NCI-H446 (cell line): ENCODE measurements at places on chromosomes 7 and 10.

- DNase-seq, result no peak
These were observed 122.4 kb downstream of the ZNF248 start for GRCh38 chr10:37734971-37735370.

DNA sequence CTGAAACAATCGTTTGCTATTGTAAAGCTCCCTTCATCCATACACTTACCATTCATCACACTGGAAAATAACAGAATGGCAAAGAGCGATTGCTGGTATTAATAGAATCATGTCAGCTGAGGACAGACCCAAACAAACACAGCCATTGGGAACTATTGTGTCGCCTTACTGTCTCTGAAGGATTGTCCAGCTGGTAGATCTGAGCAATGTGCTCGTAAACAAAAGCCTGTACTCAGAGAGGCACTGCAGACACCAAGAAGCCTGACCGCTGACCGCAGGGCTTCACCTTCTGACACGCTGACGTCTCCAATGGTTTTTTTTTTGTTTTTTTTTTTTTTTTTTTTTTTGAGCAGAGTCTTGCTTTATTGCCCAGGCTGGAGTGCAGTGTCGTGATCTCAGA is 151.0 kb upstream of the FRMD4A start:
- no peak for DNase-seq

DNA sequence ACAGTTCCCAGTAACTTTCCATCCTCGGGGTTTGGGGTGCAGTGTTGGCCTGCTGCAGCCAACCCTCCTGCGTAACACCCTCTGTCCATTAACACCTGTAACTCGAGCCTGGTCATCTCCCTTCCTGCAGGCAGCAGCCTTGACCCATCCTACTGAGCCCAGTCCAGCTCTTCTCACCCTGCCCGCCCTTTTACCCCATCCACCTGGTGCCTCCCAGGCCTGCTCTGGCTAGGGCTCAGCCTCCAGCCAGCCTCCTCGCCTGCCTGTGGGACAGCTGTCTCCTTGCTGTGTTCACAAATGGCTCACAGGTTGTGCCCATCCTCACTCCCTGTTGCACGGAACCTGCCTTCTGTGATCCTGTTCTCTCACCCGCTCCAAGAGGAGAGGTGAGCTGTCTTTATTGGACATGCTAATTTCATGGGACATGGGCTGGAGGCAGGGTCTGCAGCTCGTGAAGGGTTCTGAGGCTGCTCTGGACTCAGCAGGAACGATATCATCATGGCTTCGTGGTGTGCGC is 277.2 kb upstream of the TCERG1L start:
- no peak for DNase-seq

GRCh38 chr7:102287981-102288278 is 1.3 kb downstream of the SH2B2 start:
- no peak for DNase-seq

DNA sequence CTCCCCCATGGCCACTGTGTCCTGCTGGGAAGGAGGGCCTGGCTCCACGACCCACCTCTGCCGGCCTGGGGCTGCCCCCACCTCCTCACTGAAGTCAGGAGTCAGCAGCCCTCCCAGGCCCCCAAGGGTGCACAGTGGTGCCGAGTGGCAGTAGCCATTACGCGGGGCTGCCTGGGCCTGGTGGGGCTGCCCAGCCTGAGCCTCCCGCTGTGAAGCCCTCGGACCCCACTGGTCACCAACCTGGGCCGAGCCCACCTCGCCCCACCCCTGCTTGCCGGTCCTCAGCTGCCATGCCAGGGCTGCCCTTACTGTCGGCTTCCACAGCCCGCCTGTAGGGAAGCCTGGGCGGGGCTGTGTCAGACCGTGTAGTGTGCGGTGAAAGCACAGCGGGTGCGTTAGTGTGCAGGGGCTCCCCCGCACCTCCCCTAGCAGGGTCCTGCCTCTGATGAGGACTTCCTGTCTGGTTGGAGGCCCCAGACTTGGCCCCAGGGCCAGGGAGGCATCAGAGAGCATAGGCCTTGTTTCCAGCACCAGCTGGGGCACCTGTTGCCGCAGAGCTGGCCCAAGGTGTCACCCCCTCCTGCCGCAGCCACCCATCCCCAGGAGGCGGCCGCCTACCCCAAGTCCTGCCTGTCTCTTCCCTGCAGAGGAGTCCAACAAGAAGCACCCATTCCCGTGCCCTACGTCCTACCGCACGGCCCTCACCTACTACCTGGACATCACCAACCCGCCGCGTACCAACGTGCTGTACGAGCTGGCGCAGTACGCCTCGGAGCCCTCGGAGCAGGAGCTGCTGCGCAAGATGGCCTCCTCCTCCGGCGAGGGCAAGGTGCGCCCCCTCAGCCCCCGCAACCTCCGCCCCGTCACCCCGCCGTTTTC is 10.0 kb downstream of the TMEM120A start:
- DNase-seq, result no peak

GRCh38 chr7:68684246-68684839 is 913.9 kb upstream of the AUTS2 start:
- no peak for DNase-seq

DNA sequence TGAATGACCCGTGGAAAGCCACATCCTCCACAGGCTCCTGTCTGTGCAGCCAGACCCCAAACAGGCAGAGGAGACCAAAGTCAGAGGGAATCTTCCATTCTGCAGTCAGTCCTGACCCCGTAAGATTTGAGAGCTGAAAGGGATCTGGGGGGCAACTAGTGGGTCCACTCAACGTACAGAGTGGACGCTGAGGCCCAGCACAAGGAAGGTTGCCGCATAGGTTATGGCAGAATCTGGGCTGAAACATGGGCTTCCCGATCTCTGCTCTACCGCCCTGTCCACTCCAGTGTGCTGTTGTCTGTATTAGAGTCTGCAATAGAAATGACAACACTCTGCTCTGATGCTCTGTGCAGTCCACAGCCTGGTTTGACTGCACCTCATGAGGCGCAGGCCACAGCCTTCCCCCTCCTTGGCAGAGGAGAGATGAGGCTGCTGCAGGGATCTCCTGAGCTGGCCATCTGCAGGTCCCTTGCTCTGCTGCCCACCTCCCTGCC is 7.9 kb upstream of the ZNF22 start:
- DNase-seq, result no peak

- no peak for DNase-seq
These were observed 9.4 kb downstream of the WBP1L start for GRCh38 chr10:102752934-102753664.

DNA sequence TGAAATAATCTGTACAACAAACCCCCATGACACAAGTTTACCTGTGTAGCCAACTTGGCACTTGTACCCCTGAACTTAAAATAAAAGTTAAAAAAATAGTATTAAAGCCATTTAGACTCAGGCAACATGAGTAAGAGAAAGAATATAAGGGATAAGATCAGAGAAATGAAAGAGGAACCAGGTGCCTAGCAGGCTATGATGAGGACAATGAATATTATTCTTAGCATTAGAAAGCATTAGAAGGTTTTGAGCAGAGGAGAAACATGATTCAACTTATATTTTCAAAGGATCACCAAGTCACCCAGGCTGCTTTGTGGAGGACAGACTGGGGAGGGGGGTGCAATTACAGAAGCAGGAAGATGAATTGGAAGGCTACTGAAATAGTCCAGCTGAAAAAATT is 48.1 kb upstream of the TES start:
- DNase-seq, result no peak

DNA sequence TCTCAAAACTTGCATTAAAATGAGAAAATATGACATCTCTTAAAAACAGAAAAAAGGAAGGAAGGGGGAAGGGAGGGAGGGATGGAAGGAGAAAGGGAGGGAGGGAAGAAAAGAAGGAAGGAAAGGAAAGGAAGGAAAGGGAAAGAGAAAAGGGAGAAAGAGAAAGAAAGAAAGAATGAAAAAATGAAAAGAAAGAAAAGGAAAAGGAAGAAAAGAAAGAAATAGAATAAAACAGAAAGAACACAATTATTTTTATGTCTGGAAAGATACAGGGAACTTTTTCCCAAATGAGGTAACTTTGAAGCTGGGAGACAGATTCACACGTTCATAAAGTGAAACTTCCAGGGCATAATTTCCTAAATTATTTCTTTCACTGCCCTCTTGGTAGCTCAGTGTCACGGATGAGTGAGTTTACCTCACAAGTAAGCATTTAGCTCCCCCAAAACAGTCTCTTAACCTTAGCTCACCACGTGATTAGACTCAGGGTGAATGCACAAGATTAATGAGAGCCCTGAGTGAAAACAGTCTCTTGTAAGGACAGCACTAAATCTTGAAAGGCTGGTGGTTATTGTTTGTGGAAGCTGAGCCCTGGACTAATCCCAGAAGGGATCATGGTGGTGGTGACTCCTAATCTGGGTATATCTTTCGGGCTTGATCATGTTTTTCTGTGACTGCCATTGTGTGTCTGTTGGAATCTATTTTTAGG is 74.1 kb upstream of the HDAC9 start:
- no peak for DNase-seq
